ENCODE measurements at places on chromosomes 6 and 20.

DNA sequence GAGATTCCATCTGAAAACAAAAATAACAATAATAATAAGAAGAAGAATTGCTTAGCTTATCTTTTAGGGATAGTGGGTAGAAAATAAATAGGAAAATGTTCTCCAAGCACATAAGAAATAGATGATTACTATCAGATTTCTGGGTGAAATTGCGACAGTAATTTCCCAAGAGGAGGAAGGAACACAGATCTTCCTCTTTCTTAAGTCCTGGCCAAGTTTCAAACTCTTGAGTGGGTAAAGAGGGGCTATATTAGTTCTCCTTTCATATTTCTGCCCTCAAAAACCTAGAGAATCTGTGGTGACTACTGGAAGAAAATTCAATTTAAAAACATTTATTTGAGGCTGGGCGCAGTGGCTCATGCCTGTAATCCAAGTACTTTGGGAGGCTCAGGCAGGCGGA, 63.7 kb downstream of the PHACTR2 start:
- DNase-seq = no peak

DNA sequence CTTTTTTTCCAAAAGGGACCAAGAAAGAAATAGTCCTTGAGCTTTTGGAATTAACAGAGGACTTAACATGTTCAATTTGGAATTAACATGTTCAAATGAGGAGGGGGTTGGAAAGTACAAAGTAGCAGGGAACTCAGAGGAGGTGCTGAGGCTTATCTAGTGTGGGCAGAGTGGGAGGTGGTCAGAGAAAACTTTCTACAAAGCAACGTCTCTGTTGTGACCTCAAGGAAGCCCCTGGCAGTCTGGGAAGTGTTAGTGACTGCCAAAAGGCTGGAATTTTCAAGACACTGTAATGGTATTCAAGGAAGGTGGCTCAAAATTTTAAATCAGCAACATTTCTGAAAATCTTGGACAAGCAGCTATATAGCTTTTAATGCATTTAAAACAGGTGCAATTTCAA, 7.3 kb downstream of the ECI2 start:
- no peak for DNase-seq

- no peak for DNase-seq
These were observed 96.0 kb downstream of the ADTRP start for GRCh38 chr6:11682561-11682975.

GRCh38 chr6:167485186-167485978, 160.5 kb downstream of the TTLL2 start:
- DNase-seq = no peak

- peak; percentile 59 for DNase-seq
These were observed 700 bp downstream of the GFOD1 start for GRCh38 chr6:13486679-13487121.

- no peak for DNase-seq
These were observed 87.9 kb downstream of the CD40 start for GRCh38 chr20:46206025-46206424.

DNA sequence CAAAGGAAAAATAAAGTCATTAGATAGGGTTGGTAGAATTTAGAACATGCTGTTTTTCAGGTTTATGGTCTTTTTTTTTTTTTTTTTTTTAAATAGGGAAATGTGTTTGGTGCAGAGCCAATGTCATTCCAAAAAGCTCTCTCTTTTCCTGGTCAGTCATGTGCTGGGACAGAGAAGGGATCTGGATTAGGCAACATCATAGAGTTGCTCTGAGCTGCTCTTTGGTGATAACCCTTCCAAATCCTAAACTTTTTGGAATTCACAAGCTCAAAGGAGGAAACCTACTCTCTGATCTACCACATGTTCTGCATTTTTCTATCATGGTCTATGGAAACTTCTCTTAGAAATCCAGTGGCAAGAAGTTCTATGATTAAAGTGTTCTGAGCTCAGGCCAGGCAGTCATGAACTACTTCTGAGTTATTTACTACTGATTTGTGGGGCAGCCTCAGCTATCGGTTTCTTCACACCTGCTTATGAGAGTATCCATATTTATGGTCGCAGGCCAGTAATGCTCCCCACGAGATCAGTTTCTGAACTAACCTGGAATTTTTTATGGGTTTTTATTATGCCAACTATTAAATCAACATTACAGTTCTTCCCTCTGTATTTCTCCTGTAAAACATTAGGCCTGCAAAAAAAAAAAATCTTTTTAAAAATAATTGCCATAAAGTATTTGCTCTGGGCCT, 4.8 kb downstream of the EDN1 start:
- DNase-seq = no peak

DNA sequence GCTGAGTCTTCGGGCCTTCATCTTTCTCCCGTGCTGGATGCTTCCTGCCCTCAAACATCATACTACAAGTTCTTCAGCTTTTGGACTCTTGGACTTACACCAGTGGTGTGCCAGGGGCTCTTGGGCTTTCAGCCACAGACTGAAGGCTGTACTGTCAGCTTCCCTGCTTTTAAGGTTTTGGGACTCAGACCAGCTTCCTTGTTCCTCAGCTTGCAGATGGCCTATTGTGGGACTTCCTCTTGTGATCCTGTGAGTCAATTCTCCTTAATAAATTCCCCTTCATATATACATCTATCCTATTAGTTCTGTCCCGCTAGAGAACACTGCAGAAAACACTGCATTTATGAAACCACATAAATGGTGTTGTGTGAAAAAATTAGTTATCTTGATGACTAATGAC, 13.9 kb upstream of the BCLAF1 start:
- DNase-seq = no peak

DNA sequence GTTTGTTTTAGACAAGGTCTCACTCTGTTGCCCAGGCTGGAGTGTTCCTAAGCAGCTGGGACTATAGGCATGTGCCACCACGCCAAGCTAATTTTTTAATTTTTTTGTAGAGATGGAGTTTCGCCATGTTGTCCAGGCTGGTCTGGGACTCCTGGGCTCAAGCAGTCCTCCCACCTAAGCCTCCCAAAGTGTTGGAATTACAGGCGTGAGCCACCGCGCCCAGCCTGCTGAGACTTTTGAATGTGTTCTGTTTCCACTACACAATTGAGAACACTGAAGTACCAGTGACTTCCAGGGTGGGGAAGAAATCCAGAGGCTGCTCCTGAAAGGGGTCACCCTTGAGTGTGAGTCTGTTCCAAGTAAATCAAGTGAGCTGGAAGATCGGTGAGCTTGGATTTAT, 81.3 kb upstream of the ARMC2 start:
- DNase-seq = no peak

DNA sequence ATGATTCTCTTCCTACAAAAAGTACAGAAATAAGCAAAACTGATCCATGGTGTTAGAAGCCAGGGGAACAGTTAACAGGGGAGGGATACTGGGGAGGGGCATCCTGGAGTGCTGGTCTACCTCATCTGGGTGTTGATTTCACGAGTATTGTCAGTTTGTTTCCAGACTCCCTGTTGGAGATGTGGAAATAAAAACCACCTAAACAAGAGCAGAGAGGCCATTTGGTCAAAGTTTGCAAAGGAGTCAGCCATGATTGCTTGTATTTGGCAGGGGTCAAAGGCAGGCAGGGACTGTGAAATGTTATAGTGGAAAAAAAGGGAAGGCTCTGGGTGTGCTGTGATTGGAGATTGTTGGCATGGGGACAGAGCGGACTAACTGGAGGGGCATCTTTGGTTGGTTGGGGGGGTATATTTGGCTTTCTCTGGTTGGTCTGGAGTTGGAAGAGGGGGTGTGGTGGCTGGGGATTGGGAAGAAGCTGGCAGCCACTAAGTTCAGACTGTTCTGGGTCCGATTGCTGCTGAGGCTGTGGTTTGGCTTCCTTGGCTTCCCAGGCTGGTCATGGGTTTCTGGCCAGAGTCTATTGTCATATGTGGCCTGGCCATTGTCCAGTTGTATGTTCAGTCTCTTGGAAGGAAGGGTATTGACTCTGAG, 14.9 kb upstream of the PANK2 start:
- DNase-seq = no peak

- no peak for DNase-seq
These were observed 138.8 kb upstream of the LAMA2 start for GRCh38 chr6:128743974-128744765.

DNA sequence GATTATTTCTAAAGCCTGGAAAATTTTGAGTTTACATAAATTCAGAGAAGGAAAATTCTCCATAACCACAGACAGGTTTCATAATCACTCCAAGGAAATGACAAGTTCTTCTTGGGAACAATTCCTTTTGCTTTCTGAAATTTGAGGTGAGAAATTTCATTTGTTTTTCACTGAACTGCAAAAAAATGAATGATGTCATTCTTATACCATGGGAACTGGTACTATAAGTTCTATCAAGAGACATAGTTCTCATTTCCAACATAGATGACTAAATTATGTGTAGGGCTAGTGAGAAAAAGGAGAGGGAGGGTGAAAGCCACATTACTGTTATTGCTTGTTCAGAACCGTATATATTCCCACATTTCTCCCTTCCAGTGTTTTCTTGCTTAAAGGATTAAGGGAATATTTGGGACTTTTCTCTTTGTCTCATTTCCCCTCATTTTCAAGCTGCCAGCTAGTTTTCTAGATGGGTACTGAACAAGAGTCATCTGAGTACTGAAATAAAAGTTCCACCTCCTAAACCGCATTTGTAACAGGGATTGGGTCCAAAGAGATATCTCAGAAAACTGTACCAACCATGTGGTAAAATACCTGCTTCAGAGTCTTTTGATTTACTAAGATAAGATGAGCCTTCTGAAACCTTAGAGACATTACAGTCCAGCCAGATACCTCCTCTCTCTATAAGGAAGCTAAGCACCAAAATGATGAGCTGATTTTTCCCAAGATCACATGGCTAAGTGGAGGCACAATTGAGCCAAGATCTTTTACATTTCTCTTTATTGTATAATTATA, 144.3 kb upstream of the PRDM1 start:
- no peak for DNase-seq
